ENCODE measurements at places on chromosomes 7 and 10.
A peak's percentile ranks its signal among the peaks of the same experiment; 100 is the strongest.

DNA sequence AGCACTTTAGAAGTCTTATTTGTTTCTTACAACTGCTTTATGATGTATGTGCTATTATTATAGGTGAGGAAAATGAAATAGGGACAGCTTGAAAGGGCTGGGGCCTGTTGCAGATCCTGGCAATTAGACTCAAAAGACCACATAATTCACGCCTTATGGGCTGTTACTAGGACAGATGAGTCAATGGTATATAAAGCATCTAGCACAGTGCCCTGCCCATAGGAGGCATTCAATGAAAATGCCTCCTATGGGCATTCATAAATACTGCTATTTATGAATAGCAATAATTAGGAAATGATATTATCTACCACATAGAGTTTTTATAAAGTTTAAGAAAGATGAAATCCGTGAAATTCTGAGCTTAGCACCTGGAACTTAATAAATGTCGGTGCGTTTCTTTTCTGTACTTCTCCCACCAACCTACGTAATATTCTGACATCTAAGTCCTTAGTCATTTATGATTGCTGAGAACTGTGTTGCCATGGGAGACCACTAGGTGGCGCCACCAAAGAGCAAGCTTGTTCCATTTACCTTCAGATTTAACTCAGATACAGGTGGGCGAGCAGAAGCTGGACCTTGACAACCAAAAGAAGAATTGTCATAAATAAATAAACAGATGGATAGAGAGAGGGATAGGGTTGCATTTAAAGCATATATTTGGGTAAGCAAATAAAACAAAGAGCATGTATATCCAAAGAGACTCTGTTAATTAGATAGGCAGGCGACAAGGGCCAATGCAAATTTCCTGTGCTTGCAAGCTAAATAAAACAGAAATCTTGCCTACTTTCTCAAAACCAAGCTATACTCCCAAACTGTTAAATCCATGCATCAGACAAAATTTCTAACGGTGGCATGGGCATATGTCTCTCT is 699.9 kb downstream of the INHBA start:
- no peak for DNase-seq

GRCh38 chr10:32929634-32930033 is 28.4 kb downstream of the ITGB1 start:
- peak; percentile 19 for DNase-seq

DNA sequence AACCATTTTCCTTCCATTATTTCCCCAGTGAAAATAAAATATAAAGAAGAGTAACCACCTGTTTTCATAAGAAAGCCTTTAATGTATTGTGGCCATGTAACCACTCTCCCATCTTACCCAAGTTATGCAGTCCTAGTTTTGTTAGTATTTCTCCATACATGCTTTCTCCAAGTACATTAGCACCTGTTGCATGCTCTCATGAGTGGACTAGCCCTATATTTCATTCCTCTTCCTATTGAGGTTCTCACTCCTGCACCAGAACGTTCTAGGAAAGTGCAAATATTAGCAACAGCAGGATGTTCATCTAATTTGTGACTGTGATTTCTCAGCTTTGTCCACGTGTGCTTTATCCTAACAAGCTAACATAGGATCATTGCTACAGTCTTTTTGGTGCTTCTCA is 155.1 kb upstream of the NPVF start:
- DNase-seq = no peak

GRCh38 chr10:46251857-46252847 is 34.6 kb upstream of the ANTXRL start:
- no peak for DNase-seq

GRCh38 chr10:23171232-23171876 is 20.8 kb upstream of the PTF1A start:
- no peak for DNase-seq

GRCh38 chr7:141234335-141235105 is 160.7 kb downstream of the TMEM178B start:
- DNase-seq = no peak

GRCh38 chr7:137443616-137444015 is 100.1 kb upstream of the PTN start:
- no peak for DNase-seq

GRCh38 chr10:481628-482027 is 207.8 kb downstream of the DIP2C start:
- no peak for DNase-seq

- DNase-seq = no peak
These were observed 78.8 kb upstream of the FAM180A start for GRCh38 chr7:135827391-135827790.

GRCh38 chr7:33601884-33602283 is 303.5 kb upstream of the BMPER start:
- no peak for DNase-seq

DNA sequence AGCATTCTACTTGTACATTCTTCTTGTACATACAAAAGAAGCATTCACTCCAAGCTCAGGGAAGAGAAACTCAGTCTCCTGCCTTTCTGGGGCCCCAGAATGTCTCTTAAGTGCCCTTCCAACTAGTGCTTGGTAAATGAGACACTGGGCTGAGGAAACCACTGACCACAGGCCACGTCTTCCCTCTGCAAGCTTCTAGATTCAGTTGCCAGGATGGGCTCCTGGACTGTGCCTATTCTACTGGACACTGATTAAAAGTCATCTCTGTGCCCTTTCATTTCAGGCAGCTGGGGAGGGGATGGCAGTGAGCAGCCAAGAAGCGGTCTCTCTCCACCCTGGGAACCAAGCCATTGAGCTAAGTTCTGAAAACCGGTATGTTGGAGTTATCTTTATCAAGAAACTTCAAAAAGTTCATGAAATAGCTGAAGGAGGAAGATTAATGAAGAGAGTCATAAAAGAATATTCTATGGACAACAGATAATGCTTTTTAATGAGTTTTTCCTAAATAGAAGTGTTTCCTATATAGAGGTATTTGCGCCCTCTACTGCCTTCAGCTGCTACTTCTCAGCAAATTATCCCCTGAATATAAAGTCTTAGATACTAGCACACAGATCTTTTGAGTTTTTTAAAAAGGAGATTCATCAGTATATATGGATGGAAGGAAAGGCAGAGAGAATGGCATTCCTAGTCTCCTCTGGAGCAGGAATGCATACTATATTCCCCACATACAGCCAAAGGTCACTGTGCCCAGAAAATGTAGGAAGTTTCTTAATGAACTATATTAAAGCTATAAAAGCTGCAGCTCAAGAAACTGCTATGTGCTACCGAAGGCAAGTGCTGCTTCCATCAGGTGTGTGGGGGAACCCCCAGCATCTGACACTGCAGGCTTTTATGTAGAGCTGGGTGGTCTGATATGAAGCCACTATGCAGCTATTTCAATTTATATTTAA is 8.4 kb upstream of the IFIT1B start:
- peak; percentile 48 for DNase-seq

DNA sequence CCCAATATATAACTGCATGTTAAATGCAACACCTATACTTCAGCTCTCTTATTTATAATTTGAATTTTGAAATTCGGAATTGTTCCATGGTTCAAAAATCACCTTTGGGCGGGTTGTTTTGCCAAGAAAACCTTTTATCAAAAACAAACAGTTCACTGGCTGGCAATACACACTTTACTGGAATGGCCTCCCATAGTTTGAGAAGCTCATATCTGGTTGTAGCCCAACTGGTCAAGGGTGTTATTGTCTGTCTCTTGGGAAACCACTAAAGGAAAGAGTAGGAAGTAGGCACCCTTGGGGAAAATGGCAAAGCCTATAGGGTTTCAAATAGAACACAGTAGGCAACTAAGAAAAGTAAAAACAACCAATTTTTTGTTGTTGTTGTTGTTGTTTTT is 117.9 kb downstream of the HIPK2 start:
- no peak for DNase-seq

GRCh38 chr7:150411606-150412005 is 32.5 kb downstream of the ZNF775 start:
- no peak for DNase-seq

DNA sequence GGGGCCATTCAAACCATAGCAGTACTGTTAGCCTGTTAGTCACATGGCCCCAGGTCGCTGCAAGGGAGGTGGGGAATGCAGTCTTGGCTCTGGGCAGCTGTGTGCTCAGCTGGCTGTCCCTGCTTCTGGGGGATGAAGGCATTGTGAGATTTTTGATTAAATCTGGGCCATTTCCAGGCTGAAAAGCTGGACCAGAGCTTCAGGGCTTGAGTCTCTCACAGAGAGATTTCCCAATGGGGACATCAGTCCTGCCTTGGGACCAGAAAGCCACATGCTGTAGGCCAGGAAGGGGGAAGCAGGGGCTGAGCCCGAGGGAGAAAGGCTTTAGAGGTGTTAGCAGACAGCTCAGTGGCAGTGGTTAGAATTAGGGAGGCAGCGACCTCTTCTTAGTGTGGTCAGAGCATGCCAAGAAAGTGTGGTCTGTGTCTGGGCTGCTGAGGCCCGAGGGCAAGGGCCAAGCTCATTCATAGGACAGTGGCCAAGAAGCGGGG is 33.6 kb downstream of the PALD1 start:
- no peak for DNase-seq

DNA sequence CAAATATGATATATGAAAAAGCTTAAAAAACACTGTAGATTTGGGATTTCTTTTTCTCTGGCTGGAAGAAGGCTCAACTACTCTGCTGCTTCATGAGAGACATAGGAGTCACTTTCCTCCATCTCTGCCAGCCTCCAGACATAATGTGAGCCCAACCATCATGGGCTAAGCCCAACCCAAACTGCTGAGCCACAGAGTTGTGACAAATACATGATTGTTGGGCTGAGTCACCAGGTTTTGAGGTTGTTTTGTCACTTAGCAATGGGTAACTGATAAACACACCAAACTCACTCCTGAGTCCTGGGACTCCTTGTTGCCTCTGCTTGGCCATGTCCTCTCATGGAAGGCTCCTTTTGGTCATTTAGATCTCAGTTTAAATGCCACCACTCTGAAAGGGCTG is 381.8 kb upstream of the FZD8 start:
- DNase-seq = no peak

- peak; percentile 22 for DNase-seq
These were observed 614 bp upstream of the IFIT2 start for GRCh38 chr10:89301232-89301631.

GRCh38 chr10:48314107-48314506 is 7.6 kb downstream of the MAPK8 start:
- no peak for DNase-seq

DNA sequence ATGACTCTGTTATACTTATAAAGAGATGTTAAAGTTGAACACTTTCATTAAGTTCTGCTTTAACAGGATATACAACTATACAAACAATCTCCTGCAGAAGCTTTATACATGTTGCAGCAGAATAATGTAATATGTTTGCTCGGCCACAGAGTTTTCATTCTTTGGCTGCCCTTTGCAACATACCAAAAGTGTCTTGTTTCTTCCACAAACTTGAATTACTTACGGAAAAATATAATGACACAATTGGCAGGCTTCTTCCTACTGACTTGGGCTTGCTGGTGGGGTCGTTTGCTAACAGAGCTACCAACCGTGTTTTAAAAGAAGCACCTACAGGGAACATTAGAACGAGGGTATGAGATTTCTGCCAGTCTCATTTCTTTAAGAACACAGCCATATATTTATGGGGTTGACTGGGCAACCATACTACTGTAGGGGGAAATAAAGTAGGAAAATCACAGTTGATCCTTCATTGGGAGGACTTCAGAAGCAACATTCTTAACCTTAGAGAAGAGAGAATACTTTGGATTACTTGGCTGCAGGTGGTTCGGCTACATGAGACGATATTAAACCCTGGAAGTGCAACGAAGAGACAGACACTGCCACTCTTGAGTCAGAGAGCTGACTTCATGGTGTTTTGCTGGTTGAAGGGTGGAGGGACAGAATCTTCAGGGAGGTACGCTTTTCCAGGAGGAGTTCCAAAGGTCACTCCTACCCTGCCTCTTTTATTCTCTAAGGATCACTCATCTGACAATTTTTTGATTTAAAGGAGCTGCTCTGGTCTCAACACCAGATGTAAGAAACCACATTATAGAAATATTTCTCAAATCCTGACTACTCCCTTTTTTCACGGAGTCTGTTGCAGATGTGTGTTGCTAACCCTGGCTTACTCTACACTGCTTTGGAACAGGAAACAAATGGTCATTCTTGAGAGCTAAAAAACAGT is 123.9 kb downstream of the SEMA3C start:
- DNase-seq = no peak

- DNase-seq = no peak
These were observed 21.3 kb downstream of the CPA4 start for GRCh38 chr7:130314305-130314704.

- DNase-seq = no peak
These were observed 516.7 kb upstream of the MGMT start for GRCh38 chr10:128950159-128950915.

DNA sequence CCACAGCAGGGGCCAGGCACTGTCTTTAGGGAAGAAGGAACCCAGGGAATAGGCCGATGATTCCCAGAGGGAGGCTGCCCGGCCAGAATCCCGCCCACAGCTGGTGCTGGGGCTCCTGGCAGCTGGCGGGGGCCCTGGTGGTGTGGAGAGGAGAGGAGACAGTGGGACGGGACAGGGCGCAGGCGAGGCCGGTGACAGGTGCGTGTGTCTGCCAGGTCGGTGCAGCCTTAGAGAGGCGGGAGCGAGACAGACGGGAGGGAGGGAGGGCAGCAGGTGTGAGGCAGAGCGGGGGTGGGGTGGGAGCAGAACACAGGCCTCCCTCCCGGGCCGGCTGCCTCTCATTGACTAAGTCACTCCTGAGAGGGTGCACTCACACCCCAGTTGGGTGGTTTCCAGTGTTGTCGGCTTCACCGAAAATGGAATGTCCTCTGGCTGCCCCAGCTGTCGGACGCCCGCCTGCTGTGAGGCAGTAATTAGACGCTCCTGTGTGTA is 55.2 kb downstream of the ELFN1 start:
- DNase-seq = no peak

DNA sequence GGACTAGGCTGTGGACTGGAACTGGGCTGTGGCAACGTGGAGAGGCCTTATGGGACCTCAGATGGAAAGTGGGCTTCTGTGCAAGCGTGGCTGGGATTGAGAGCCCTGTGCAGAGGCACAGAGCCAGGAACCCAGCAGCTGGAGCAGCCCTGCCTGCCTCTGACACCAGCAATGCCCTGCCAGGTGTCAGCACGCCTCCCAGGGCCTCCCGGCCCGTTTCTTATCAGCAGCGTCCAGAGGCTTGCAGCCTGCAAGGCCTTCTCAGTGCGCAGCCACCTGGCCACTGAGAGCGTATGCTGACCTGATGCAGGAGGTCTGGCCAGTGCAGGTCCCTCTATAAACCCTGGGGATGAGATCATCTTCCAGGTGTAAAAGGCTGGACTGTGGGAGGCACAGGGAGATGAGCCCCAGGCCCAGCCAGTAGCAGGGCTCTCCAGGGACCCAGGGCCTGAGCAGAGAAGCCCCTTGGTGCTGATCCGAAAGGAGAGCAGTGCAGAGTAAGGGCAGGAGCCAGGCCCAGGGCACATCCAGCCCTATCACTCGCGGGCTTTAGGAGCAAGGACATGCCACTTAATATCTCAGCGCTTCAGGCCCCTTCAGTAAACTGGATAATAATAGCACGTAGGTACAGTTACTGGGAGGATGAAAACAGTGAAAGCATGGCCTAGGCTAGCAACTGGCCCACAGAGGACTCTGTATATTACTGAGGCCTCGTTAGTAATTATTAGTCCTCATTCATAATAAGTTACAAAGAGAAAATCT is 38.8 kb upstream of the ANTXRL start:
- DNase-seq = no peak

All from CD4-positive, alpha-beta T cell treated with Interleukin-6 for 4 hours (primary cell).